ENCODE measurements at places on chromosomes 16 and 17.
A peak's percentile ranks its signal among the peaks of the same experiment; 100 is the strongest.

DNA sequence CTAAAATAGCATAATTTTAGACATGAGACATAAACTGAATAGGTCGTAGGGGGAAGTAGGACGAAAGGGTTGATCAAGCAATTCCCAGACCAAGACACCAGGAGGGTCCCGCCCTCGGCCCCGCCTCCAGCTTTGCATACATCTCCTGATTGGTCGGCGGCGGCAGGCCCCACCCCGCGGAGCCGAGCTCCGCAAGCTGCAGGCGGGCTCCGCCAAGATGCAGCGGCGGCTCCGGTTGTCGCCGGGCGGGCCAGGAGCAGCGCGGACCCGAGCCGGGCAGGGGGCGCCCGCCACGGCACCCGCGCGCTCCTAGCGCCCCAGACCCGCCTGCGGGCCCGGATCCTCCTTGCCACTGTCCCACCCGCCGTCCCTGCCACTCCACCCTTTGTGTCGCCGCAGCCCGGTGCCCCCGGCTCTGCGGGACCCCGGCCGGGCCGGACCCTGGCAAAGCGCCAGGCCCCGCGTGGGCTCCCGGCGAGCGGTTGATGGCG, at the start of gene CDR2L:
TSS of gene CDR2L (plus strand) at position 215 of the 491 bp plus-strand sequence. CDS start 412 bp downstream, outside the sequence.
- DNase-seq, result peak; percentile 84

- no peak for DNase-seq
Observed at GRCh38 chr16:68361485-68361884, 50.7 kb downstream of the PRMT7 start.

GRCh38 chr17:82414548-82415281, 3.4 kb upstream of the HEXD start:
- peak; percentile 38 for DNase-seq

DNA sequence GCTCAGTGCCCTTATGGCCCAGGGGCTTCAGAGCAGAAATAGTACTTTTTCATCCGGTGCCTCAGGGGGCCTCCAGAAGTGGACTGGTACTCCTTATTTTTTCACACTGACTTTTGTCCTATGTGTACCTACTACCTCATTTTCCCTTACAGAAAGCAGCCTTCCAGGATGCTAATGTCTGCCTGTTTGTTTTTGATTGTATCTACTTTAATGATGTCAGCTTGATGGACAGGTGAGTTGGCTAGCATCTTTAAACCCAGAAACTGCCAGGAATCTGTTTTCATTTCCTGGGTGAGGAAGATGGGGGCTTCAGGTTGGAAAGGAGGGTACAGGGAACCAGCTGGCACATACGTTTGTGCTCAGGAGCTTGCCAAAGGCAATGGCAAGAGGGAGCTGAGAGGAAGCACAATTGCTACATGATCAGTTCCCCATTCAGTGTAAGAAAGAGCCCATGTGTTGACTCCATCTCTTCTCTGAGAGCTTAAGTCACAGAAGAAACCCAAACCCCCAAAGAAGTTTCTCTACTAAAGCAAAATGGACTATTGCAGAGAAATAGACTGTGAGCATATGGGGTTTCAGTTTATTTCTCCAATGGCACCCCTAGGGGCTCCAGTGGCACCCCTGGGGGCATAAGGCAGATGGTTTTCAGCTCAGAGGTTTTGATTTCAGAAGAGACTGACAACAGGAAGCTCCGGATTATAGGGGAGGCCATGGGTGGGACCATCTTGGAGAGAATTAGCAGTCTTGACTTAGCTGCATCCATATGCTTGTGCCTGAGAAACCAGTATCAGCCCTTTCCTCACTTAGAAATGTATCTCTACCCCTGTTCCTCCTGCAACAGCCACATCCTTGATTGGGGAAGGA, 16.3 kb downstream of the LIG3 start:
- DNase-seq, result no peak

- no peak for DNase-seq
Observed at GRCh38 chr17:82930043-82930923, 90.5 kb upstream of the ZNF750 start.

DNA sequence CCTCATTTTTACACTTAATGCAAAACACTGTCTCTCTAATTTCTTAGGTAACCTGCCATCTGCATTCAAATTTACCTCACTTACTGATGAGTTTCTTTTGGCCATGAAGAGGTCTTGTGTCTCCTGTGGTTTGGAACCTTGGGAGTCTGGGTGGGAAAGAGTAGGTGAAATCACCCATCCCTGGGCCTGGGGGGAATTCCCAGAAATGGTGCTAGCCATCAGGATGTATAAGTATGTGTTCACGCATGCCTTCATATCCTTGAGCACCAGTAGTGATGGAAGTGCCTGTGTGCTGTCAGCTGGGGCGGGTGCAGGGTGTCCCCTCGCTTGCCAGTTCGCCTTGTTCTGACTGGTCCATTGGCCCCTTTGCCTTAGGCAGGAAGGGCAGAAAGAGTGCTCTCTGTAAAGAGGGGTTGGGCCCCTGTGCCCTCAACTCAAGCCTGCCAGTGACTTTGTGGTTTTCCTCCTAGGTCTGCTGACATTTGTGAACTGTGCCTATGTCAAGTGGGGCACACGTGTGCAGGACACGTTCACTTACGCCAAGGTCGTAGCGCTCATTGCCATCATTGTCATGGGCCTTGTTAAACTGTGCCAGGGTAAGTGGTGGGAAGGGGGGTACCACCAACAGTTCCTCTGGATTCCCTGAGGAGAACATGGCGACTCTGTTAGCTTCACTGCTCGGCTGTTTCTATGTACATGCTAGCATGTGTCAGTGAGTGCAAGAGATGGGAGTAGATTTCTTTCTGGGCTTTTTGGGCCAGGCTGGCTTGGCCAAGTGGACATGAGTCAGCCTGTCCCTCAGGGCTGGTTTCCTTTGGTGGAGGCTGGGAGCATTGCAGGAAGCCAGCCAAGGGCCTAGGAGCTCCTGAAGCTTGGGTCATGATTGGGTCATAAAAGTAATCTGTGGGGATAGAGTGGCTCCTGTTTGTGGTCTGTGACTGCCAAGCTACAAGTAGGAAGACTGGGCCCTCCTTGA, 23.2 kb downstream of the SLC7A6OS start:
- DNase-seq, result no peak

Measured in stimulated activated CD8-positive, alpha-beta memory T cell treated with anti-CD3 and anti-CD28 coated beads, Interleukin-2, amount 100 ng/mL, for 1 hour (primary cell).